Bladder microvascular endothelial cell (primary cell): ENCODE measurements at places on chromosomes 7 and 10. TPM values are rescaled to one million over a fixed set of nuclear protein-coding genes. Genes with fewer than 3 reads are reported as not detected.

Gene FEZF1
- not detected in 2 replicates for total RNA-seq

Gene ATOH7
- not detected in 2 replicates for total RNA-seq

Gene PRRT4
- not detected in 2 replicates for total RNA-seq

Gene ADRB1
- total RNA-seq = 0.32 and 47.8 TPM in 2 replicates

Gene UTF1
- not detected in 2 replicates for total RNA-seq
